Dorsolateral prefrontal cortex (tissue), 122 donors: ENCODE measurements at places on chromosomes 12 and 14.
A peak's percentile ranks its signal among the peaks of the same experiment; 100 is the strongest.

GRCh38 chr12:21528953-21529352, 2.9 kb downstream of the SPX start:
- DNase-seq: no peak

DNA sequence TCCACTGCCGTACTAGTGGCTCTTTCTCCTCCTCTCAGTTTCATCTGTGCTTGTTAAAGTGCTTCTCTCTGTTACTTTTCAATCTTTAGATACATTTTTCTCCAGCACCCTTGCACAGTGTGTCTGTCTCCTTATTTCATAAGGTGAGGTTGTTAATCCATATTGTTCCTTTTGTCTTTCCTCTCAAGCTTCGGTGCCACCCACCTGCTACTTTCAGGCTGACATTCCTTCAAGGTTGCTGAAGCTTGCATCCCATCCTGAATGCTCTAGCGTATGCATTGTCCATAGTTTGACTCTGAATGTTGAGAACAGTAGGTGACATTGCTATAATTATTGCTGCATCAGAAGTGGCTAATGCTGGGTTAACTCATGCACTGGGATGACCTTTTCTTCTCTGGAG, 20.6 kb downstream of the TUNAR start:
- no peak for DNase-seq

GRCh38 chr12:44502681-44503080, 373.4 kb downstream of the NELL2 start:
- DNase-seq: no peak

GRCh38 chr12:132490422-132491137, 629 bp downstream of the FBRSL1 start:
- DNase-seq: no peak

GRCh38 chr14:83975841-83976770, 1553.8 kb upstream of the FLRT2 start:
- no peak for DNase-seq

- DNase-seq: no peak
Observed at GRCh38 chr12:127650626-127651025, 616.3 kb upstream of the TMEM132C start.

DNA sequence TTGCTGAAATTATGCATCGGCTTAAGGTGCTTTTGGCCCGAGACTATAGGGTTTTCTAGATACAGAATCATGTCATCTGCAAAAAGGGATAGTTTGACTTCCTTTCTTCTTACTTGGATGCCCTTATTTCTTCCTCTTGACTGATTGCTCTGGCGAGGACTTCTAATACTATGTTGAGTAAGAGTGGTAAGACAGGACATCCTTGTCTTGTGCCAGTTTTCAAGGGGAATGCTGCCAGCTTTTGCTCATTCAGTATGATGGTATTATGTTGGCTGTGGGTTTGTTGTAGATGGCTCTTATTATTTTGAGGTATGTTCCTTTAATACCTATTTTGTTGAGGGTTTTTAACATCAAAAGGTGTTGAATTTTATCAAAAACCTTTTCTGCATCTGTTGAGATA, 8.3 kb downstream of the BMAL2 start:
- DNase-seq: no peak

- no peak for DNase-seq
Observed at GRCh38 chr12:52601671-52602070, 408 bp upstream of the KRT72 start.

GRCh38 chr12:53196486-53196885, 10.6 kb downstream of the ITGB7 start:
- no peak for DNase-seq

DNA sequence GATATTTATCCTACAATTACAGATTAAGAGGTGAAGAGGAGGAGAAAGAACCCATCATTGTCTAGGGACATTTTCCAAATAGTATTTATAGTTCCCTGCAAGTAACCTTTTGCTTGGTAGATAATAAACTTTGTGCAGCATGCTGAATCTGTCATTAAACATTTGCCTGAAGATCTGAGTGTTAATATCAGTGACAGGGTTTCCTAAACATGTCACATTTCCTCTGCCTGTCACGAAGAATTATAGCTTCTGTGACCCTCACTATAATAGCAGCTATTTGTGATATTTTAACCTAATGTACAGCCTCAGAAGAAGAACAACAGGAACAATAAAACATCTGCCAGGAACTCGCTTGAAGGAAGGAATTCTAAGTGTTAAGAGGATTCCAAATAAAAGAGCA, 350.3 kb downstream of the GXYLT1 start:
- no peak for DNase-seq

- DNase-seq: no peak
Observed at GRCh38 chr12:68899251-68899771, 33.7 kb downstream of the CPM start.

GRCh38 chr12:132178316-132178715, 34.1 kb downstream of the NOC4L start:
- no peak for DNase-seq

GRCh38 chr12:93156086-93156716, 221.5 kb upstream of the NUDT4 start:
- no peak for DNase-seq

DNA sequence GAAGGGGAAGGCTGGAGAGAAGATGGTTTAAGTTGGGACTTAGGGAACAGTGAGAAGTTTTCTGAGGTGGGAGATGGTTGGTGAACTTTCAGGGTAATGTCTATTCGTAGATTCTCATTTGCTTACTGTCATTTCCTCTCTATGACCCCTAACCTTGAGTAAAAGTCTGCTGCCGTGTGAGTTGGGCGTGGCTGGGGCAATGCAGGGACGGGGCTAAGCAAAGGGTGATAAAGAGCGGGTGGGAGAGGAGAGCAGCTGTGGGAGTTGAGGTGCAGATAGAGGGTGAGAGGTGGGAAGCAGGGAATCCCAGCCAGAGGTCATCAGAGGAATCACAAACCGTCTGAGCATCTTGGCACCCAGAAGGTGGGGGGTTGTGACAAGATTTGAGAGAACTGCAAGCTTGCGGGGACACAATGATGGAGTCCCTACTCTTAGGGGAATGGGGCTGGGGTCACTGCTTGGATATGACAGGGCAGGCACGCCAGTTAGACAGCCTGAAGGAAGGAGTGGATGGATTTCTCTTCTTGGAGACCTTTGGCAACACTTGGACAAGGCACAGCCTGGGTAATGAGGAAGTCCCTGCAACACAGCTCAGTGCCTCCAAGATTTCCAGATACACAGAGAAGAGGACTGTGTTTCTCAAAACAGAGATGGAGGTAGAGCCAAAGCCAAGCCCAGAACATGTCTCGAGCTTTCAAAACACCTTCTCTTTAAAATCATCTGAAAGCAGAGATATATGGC, 45.9 kb upstream of the CTDSP2 start:
- no peak for DNase-seq

- no peak for DNase-seq
Observed at GRCh38 chr14:102541771-102542170, 32.2 kb upstream of the ANKRD9 start.

- no peak for DNase-seq
Observed at GRCh38 chr12:132881818-132882217, 5.6 kb downstream of the CHFR start.

- no peak for DNase-seq
Observed at GRCh38 chr14:67019796-67020195, 169.4 kb upstream of the GARIN2 start.

DNA sequence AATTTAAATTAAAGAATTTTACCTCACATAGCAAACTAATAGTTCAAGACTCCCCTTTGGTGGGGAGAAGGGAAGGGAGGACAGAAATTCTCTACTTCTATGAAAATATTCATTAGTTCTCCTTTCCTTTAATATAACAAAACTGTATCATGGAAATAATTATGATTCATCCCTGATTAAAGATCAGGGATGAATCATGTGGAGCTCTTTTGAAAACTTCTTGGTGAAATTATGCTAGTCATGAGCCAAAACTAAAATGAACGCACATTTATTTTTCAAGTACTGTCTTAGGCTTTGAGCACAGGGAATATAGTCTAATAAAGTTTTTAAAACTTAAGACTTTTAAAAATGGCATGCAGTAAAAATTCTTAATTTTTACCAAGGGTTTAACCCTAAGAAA, 17.1 kb downstream of the TMBIM4 start:
- DNase-seq: no peak

- DNase-seq: no peak
Observed at GRCh38 chr12:116919706-116920485, 9.1 kb downstream of the FBXW8 start.

GRCh38 chr12:131112700-131113290, 159.1 kb downstream of the ADGRD1 start:
- DNase-seq: peak; percentile 21

GRCh38 chr14:60637479-60638315, 11.6 kb downstream of the SIX1 start:
- DNase-seq: no peak

DNA sequence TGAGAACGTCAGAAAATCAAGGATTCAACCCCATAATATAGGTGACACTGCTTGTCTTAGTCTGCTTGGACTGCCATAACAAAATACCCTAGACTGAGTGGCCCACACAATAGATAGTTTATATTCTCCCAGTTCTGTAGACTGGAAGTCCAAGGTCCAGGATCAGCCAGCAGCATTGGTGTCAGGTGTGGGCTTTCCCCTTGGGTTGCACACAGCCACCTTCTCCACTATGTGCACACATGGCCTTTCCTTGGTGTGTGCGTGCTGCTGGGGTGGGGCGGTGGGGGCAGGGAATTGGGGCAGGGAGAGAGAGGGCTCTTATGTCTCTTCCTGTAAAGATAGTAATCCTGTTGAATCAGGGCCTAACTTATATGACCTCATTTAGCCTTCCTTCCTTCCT, 106.4 kb downstream of the SLC25A47 start:
- no peak for DNase-seq

DNA sequence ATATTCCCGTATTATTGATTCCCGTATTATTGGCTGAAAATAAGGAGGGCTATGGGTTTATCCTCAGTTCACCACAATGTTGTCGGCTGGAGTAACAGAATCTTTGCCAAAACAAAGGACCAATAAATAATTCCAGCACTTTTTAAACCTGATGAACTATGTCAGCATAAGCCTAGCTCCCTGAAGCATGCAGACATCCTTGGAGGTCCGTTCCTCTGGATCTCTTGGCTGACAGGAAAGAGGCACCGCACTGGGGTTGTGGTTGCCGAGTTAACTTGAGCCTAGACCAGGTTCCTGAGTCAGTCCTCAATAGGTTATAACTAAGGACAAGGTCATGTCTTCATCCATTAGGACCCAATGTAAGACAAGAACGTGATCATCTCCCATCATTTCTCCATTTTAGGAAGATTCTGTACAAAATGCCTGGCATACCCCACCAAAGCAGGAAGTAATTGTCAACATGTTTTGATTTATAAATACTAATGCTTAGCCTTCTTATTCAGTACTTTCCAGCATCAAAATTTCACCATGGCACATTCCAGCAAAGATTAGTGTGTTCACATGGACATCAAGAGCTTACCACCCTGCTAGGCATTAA, 36.6 kb downstream of the NID2 start:
- DNase-seq: no peak

DNA sequence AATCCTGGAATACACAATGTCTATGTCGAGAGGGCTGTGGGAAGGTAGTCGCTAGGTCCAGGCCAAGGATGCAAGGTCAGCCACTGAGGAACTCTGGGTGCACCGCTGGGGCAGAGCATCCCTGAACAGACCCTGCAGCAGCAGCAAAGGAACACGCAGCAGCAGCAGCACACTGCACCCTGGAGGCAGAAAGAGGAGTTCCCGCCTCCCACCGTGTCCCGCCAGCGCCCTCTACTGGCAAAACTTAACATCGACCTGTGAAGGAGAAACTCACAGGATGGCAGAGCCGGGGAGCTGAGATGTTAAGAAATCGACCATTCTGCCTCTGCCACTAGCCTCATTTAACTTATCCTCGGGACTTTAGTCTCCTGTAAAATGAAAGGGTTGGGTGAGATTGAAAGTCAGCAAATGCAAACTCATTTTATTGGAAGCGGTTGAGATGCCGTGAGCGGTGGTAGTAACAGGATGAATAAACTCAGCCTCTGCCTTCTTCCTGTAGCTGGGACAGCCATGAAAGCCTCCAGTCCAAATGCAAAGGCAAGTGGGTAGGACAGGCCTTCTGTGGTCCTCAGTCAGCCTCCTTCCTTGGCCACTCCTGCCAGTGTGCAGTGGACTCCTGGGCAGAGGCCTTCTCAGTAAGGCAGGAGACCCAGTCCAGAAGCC, 45.6 kb downstream of the STAB2 start:
- no peak for DNase-seq

- DNase-seq: no peak
Observed at GRCh38 chr12:52444647-52445595, 7.0 kb downstream of the KRT6B start.

- DNase-seq: no peak
Observed at GRCh38 chr12:70627677-70628076, 9.6 kb downstream of the PTPRB start.

DNA sequence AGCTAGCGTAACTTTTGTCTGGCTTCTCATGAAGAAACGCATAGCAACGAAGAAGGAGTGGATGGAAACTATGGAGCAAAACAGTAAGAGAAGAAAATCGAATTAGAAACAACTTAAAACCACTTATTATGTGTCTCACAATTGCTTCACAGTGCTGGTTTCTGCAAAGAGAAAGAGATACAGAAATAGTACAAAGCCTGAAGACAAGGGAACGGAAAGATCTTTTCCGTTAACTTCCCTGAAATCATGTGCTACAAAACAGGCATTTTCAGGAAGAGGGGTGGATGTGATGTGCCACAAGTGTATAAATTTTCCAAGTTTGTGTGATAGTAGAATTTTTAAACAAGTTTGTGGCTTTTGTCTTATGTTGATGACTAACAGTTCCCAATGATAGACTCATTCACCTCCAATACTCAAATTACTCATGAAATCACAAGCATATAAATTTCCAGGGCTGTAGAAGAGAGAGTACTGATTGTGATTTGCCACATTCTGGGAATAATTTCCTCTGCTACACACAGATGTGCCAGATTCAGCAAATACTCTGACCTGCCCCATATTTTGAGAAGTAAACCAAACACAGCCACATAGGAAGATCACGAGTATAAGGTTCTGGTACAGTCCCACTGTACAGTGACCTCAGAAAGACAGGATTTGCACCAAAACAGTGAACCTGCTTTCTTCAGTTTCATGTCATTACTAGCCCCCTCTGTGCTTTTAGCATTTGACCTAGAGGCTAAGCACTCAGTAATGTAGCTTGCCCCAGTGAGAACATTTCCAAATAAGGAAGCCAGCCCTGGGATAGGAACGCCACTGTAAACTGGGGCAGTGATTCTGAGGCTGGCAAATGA, 41.4 kb upstream of the PPFIA2 start:
- no peak for DNase-seq
